Cardiac fibroblast (primary cell): ENCODE measurements at places on chromosomes 5 and 9.

GRCh38 chr5:43685252-43685950, 82.4 kb downstream of the NNT start:
- DNase-seq: no peak

DNA sequence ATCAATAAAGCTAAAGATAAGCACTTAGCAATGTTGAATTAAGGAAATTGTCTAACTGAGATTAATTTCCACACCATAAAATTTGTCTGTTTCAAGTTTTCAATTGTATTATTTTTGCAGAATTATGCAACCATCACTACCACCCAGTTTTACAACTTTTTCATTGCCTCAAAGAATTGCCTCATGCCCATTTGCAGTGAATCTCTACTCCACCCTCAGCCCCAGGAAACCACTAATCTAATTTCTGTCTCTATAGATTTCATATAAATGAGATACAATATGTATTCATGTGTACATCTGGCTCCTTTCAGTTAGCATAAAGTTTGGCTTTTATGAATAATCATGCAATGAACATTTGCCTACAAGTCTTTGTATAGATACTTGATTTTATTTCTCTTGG, 72.9 kb downstream of the PTCD2 start:
- DNase-seq: no peak

DNA sequence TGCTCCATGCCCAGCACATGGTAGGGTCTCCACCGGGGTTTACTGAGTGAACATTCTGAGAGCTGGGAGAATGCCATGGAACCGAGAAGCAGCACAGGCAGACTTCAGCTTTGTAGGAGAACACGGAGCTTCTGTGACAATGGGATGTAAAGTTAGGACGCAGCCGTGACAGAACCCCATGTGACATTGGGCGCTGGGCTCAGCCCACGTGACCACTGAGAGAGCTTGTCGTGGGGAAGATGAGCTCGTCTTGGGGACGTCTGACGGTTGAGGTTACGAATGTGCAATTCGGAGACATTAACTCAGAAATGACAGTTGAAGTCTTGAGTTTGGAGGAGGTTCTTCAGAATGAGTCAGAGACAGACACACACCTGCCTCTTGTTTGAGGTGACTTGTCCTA, 13.5 kb downstream of the SDHA start:
- DNase-seq: no peak

GRCh38 chr5:26259081-26259480, 779.3 kb downstream of the CDH9 start:
- DNase-seq: no peak

DNA sequence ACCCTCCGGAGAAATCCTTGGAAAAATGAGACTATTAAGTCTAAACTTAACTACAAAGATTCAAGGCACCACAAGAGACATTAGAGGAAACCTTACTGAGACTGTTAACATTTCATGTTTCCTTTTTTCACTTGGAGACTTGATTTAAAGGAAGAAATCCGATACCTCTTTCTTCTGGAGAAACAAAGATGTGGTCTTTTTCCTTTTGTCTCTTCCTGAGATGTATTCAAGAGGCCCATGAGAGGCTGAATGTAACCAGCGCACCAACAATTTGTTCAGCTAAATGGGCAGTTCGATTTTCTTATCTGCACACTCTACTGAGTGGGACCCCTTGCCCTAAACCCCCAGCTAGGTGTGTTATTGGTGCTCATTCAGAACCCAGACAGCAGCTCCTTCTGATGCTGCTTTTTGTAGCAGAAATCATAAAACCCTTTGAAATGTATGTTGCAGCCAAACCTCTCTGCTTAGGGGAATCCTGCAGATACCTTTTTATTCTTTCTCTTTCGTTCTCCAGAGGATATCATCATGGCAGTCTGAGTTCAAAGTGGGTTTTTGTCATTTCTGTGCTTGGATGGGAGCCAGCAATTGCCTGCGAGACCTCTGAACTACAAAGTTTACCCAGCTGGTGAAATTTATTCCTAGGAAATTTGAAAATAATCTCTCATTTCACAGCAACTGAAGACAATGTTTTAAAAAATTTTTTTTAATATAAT, 41.9 kb upstream of the ACTBL2 start:
- DNase-seq: no peak

GRCh38 chr5:95743232-95743631, 12.1 kb downstream of the RHOBTB3 start:
- DNase-seq: no peak

DNA sequence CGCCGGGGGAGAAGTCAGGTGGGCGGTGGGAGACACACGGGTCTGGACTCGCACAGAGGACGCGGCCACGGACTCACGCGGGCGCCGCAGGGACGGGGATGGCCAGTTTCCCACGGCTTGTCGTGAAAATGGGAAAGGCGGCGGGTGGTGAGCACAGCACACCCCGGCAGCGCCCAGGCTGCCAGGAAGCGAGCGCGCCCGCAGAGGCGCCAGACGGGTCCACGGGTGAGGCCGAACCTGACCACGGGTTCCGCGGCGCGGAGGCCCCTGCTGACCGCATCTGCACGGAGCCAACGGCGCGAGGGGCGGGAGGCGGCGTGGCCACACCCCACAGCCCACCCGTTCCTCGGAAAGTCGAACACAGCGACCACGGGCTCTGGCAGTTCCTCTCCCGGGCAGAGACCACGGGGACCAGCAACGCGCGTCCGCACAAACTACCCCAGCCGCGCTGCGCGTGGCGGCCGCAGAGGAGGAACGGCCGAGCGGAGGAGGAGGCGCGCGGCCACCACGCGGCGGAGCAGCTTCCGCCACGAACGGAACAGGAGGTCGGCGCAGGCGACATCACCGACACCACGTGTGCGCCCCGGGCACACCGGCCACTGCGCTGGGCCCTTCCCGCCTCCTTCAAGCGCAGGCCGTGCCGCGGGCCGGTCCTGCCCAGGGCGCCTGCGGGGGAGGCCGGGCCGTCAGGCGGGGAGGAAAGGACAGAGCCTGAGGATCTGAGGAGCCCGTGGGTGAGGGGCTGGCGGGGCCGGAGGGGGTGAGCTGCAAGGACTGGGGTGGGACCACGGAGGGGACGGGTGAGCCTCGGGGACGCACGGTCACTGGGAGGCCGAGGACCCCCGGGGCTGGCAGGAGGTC, 5.6 kb downstream of the EXD3 start:
- no peak for DNase-seq

- DNase-seq: no peak
These were observed 107.7 kb downstream of the TENT4A start for GRCh38 chr5:6820851-6821479.

GRCh38 chr5:138967791-138968448, 92.8 kb upstream of the LRRTM2 start:
- DNase-seq: no peak

- DNase-seq: peak; percentile 87
These were observed 1237.3 kb upstream of the C9orf72 start for GRCh38 chr9:28810388-28811075.

DNA sequence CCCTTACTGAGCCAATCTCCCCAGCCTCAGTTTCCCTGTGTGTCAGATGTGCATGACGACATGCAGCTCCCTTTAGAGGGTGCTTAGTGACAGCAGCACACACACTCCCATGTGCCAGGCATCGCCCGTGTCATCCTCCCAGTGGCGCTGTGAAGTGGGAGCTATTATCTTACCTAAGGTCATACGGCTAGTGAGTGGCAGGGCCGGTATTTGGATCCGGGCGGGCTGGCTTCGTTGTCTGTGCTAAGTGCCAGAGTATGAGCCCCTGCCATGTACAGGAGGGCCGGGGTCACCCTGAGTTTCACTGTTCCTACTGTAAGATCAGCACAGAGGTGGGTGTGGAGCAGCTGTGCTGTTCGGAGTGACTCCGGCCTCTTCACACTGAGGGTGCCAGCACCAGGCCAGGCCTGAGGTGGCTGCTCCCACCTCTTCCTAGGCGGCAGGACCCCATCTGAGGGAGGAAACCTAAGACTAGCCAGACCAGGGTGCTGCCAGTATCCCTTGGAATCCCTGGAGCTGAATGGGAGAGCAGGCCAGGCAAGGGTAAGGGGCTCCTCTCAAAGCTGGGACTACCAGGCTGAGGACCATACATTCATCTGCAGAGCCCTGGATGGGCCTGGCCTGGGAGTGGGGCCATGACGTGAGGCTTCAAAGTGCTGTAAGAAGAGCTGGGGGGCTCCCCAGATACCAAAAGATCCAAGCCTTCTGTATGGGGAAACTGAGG, 22.5 kb downstream of the AQP7 start:
- DNase-seq: no peak

DNA sequence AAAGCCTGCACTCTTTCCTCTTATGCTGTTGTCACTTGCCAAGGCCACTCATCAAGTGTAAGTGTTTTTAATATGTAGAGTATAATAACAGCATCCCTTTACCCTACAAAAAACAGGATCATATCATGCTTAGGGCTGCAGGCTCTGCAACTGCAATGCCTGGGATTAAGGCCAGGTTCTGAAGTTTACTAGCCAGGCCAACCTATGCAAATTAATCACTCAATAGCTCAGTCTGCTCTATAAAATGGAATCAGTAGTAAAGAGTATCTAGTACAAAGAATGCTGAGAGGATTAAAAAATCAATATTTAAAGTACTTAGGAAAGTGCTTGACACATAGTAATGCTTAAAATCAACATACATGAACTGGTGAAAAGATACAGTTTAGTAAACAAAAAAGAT, 253.3 kb downstream of the EDIL3 start:
- no peak for DNase-seq

DNA sequence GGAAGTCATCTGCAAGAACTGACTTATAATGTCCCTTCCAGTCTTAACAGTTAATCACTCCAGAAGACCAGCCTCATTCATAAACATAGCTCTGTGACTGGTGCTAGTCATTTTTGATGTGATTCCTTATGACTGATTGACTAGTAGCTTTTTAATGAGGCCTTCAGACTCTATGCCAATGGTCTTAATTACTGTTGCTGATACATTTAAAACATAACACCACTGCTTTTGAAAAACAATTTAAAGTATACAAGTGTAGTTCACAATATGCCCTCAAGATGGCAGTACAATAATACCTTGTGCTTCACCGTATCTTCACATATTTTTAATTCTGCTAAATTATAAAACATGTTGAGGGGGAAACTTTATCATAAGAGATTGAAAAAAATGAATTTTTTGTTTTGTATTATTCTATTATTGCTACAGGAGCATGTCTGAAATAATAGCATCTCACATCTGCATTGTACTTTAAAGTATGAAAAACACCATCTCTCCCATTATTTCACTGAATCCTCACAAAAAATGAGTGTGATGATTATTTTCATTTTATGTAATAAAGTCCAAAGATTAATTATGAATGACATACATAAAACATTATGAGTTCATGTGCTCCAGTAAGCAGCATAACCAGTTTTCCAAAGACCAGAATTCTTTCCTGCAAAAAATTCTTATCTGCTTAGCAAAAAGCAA, 55.2 kb upstream of the SHISAL2B start:
- DNase-seq: peak; percentile 60

DNA sequence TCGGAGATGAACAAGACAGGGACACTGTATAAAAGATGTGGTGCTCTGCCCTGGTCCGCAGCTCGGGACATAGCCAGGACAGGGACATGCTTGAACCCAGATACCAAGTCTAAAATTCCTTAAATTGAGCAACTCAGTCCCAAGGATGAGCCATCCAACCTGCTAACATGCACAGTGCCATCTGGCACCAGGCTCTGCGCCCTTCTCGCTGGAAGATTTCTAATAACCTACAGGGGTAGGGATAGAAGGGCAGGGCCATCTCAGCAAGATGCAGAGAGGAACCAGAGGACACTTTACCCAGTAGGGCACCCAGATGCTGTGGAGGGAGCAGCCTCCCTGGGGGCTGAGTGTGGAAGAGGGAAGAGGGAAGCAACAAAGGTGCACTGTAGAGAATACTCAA, 60.1 kb downstream of the SEMA4D start:
- no peak for DNase-seq

- no peak for DNase-seq
These were observed 435 bp downstream of the ZNF189 start for GRCh38 chr9:101398930-101399642.

GRCh38 chr9:136656183-136656738, 6.5 kb upstream of the EGFL7 start:
- no peak for DNase-seq

- DNase-seq: peak; percentile 16
These were observed 107.8 kb upstream of the ATP10B start for GRCh38 chr5:160959804-160960203.

DNA sequence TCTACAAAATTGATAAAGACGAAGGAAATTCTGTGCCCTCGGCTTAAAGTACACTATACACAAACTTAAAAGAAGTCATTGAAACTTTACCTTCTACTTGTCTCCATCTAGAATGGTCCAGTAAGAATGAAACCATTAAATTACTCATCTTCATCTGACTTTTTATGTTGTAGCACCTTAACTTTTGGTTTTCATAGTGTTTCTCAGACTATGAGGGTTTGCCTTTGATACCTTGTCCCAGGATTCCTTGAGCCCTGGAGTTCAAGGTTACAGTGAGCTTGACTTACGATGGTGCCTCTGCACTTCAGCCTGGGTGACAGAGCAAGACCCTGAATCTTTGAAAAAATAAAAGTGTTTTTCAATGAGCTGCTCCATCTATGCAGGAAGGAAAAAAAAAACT, 132.2 kb downstream of the CDC42SE2 start:
- no peak for DNase-seq

DNA sequence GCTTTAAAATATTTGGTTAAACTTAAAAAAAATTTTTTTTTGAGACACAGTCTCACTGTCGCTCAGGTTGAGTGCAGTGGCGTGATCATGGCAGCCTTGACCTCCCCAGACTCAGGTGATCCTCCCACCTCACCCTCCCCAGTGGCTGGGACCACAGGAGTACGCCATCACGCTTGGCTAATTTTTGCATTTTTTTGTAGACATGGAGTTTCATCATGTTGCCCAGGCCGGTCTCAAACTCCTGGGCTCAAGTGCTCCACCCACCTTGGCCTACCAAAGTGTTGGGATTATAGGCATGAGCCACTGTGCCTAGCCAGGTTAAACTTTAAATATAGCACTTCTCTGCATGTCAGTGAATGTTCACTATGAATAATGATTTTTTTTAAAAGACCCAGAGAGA, 224.5 kb upstream of the RFX3 start:
- DNase-seq: no peak

GRCh38 chr5:43482490-43483297, 971 bp downstream of the TMEM267 start:
- DNase-seq: peak; percentile 25

DNA sequence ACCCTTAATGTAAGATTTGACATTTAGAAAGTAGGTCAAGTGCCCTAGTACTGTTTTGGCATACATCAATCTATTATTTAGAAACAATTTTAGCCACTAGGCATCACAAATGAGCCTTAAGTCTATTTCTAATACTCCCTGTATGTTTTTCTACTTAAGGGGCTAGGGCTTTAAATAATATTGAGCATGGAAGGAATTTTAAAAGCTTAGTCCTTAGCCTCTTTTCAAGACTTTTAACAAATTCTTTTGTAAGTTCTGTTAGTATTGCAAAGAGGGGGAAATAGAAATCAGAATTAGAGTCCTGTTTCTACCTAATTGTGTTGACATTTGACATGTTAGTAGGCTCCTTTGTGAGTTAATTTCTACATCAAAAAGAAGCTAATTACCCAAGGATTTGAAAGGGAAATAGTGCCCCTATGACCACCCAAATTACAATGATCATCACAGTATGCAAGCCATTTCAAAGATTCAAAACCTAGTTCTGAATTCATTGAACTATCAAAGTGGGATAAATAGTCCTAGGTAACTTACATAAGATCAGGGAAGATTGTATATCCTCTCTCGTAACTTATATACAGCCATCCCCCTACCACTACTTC, 647.8 kb upstream of the ACO1 start:
- no peak for DNase-seq

- no peak for DNase-seq
These were observed 53.3 kb upstream of the ICE1 start for GRCh38 chr5:5369051-5369605.
